NCI-H1930 (cell line): ENCODE measurements at places on chromosomes 1 and 21.
A peak's percentile ranks its signal among the peaks of the same experiment; 100 is the strongest.

GRCh38 chr1:99768524-99769245, 2.2 kb upstream of the FRRS1 start:
- no peak for DNase-seq

DNA sequence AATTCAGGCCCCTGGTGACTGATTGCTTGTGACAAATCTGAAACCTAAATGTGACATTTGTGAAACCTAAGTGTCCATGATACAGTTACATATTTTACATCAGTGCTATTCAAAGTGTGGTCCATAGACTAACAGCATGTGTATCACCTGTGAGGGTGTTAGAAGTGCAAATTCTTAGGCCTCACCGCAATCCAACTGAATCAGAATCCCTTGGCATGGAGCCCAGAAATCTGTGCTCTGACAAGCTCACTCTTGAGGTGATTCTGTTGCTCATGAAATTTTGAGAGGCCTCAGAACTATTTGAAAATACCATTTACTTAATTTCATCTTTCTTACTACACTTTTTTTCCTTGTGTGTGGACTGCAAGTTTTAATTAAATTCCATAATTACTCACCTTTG, 587.9 kb downstream of the ADGRL2 start:
- no peak for DNase-seq

GRCh38 chr1:116906812-116907211, 2.9 kb upstream of the PTGFRN start:
- DNase-seq, result no peak

GRCh38 chr1:86833461-86834215, 80.3 kb downstream of the SELENOF start:
- DNase-seq, result peak; percentile 54

DNA sequence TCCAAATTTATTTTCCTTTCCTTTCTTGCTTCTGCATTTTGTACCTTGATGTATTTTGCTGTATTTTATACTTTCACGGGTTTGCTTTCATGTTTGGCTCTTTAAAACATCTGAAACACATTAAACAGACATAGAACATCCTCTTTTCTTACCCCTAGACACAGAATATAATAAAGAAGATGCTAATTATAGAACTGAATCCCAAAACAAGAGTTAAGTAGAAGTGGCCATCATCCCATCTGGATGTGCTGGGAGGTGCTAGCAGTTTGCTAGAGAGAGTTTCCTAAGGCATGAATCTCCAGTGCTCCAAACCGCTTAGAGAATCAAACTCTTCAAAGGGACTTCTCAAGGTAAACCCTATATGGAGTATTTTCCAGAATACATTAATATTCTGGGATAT, 53.9 kb upstream of the GNG12 start:
- no peak for DNase-seq

DNA sequence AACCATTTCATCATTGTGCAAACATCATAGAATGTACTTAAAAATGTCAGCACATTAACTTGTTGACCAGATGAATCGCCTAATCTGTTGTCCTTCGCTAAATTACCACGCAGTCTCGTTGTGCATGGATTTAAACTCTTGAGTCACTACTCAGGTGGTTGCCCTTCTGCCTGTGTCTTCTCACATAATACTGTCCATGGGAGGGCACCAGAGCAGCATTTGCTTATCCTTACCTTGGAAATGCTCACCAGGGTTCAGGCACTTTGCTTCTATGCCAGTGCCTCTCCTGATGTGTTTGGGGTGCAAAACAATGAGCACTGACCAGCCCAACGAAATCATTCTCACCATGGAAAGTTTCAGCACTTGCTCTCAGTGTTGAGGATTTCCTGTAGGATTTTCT, 559.9 kb downstream of the RWDD3 start:
- DNase-seq, result no peak

- DNase-seq, result no peak
Measured at GRCh38 chr1:100250264-100250663, 630 bp upstream of the DBT start.

DNA sequence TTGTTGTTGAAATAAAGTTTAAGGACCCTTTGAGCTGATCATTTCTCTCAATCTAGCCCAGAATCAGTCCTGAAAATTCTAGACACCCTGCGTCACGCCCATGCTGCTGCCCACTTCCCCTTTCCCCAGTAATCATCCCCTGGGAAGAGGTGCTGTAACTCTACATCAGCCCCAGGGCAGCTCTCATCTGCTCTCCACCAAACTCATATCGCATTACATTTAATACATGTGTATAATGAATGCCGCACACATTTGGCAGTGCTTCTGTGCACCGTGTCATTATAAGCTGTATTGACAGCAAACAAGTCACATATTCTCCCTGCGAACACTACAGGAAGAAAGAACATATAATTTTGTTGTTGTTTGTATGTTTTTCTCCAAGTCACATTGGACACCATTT, 539.7 kb upstream of the DAB1 start:
- no peak for DNase-seq

DNA sequence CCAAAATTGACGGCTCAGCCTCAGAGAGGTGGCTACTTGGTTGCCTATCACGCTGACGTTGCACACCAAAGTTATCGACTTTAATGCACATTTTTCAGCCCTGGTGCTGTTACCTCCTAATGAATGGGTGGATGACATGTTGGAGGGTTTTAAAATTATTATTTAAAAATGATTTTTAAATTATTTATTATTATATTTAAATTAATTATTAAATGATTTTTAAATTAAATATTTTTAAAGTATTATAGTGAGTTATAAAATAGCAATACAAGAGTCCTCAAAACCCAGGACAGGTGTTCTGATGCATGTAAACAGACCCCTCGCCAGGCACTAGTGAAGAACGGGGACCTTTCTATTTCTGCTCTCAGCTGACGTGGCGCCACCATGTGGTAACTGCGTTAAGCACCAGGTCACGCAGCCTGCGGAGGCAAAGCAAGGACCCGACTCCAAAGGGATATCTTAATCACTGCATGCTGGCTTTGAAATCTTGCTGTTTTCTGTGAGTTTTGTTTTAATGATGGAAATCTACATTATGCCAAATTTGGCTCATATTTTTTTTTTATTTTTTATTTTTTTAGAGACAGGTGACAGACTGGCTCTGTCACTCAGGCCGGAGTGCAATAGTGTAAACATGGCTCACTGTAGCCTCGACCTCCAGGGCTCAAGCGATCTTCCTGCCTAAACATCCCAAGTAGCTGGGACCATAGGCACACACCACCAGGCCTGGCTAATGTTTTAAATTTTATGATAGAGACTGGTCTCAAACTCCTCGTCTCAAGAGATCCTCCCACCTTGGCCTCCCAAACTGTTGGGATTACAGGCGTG, 22.6 kb downstream of the CASP9 start:
- peak; percentile 16 for DNase-seq

- no peak for DNase-seq
Measured at GRCh38 chr1:147618077-147618569, 52.2 kb downstream of the ACP6 start.

DNA sequence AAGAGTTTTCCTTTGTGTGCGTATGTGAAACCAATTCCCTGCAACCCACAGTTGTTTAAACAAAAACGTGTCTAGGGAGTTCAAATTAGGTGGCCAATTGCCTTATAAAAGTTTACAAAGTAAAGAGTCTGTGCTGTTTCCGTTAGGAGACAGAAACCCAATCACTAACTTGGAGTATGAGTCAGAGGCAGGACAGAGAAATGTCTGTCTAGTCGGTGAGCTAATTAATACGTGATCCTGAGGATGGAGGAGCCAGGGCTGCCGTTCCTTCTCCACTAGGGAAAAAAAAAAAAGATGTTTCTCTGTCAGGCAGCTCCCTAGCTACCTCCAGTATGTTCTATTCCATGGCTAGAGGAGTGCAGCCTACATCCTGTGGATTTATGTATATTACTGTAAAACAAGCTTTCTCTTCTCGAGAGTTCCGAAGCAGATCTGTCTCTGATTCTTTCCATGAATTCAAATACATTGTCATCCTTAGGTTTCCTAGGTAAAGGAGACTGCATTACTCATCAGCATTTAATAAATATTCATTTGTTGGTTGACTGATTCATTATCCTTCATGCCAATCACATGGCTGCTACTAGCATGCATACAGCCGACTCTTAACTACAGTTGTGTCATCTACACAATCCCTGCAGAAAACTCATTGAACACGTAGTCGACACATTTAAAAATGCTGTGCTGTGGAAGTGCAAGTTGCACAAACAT, 430.6 kb downstream of the KIF26B start:
- no peak for DNase-seq
